ENCODE measurements at places on chromosomes 7 and 10. TPM values are rescaled to one million over a fixed set of nuclear protein-coding genes. Genes with fewer than 3 reads are reported as not detected.
A peak's percentile ranks its signal among the peaks of the same experiment; 100 is the strongest.

The FRMD4A gene
- 32.1 TPM for total RNA-seq

DNA sequence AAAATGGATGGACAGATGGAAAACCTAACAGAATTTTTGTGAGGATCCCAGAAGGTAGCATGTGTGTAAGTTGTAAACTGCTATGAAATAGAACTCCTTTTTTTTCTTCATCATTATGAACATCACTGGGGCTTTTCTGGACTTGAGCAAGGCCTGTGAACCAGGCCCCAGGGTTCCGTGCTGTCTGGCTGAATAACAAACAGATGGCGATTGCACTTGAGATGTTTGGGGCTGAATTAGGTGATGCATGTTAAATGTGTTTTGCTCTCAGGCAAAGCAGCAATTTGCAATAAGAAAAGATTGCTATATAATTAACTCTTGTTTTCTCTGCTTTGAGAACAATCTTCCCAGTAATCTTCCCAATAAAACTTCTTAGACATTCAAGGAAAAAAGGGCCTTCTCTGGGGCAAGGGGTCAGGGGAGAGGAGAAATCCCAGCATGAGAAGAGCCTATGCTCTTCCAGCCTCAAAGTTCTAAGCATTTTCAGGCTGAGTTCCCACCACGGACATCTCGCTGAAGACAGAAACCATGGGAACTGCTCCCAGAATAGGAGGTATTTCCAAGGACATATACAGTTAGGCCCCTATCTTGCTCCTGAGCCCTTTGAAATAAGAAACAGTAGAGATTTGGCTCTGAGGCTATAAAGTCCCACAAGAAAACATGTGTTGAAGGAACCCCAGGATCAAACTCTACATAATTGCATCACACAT lies 98.7 kb downstream of the ITIH5 start:
- no peak for DNase-seq

- no peak for DNase-seq
Observed at GRCh38 chr10:59631237-59631636, 78.4 kb downstream of the SLC16A9 start.

GRCh38 chr10:89588671-89589070 lies 53.3 kb upstream of the SLC16A12 start:
- peak; percentile 36 for DNase-seq

The VPS37D gene
- 1.9 TPM for total RNA-seq

- no peak for DNase-seq
Observed at GRCh38 chr7:3003936-3004335, 39.7 kb downstream of the CARD11 start.

- no peak for DNase-seq
Observed at GRCh38 chr10:101087965-101088364, 26.2 kb downstream of the KAZALD1 start.
